ENCODE measurements at places on chromosomes 1 and 21.
A peak's percentile ranks its signal among the peaks of the same experiment; 100 is the strongest.

DNA sequence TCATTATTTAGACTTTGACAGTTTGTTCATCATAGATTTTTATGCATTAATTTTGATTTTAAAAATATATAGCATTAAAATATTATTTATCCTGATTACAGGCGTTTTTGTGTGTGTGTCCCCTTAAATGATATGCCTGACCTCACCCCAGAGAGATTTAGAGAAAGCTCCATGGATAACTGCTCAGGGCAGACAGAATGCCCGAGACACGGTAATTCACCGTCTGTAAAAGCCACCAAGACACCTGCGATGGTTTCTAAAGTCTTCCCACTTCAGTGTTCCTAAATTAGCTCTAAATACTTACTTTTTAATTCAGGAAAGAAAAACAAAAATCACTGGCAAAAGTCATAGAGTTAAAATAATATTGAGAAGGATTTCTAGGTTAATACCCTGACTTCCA, 350.6 kb upstream of the RUNX1 start:
- no peak for DNase-seq

DNA sequence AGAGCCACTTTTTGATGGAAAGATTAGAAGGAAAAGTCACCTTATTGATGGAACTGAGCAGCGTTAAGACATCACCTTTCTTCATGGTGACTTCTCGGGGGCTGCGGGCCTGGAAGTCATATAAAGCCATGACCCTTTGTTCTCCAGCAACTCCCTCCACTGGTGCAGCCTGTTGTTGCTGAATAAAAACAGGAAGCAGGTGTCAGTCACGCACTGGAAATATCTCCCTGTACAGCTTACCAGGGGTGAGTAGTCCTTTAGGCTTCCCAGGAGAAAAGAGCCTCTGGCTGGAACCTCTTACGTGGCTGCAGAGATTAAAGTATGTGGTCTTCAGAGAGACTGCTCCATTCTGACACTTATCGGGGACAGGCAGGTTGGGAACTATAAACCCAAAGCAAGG, 31.9 kb downstream of the SPTA1 start:
- DNase-seq = no peak

DNA sequence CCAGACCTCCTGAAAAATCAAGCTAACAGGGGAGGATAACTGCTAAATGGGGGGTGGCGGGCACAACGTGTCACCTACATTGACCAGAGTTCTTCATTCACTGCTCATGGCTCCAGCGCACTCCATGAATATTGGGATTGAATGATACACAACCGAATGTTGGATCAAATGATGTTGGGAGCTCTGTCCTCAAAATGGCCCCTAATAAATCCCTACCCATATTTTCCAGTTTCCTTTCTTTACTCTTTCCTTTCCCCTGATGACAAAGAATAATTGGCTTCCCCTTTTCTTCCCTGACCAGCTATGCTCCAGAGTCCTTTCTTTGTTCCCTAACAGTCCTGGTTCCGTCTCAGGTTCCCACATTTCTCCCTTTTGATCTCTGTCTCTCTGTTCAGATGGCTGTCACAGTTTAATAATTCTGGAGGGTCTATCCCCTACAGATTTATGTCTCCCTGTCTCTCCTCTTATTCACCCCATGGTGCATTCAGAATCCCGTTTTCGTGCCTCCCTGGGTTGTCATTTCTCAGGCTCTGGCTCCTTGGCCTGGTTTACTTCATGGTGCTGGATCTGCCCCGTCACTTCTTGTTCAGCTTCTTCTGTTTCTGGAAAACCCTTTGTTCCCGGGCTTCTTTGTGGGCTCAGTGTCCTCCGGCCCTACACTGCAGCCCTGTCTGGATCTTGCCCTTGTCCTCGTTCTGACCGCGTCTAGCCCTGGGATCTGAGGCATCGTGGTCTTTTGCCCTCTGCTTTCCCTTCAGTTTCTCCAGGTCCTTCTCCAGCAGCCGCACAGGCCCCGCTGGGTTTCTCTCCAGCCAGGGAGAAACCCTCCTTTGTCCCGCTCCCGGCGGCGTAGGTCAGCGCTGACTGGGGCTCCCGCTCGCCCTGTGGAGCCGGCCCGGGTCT, 78.3 kb downstream of the NDUFS5 start:
- peak; percentile 45 for DNase-seq

DNA sequence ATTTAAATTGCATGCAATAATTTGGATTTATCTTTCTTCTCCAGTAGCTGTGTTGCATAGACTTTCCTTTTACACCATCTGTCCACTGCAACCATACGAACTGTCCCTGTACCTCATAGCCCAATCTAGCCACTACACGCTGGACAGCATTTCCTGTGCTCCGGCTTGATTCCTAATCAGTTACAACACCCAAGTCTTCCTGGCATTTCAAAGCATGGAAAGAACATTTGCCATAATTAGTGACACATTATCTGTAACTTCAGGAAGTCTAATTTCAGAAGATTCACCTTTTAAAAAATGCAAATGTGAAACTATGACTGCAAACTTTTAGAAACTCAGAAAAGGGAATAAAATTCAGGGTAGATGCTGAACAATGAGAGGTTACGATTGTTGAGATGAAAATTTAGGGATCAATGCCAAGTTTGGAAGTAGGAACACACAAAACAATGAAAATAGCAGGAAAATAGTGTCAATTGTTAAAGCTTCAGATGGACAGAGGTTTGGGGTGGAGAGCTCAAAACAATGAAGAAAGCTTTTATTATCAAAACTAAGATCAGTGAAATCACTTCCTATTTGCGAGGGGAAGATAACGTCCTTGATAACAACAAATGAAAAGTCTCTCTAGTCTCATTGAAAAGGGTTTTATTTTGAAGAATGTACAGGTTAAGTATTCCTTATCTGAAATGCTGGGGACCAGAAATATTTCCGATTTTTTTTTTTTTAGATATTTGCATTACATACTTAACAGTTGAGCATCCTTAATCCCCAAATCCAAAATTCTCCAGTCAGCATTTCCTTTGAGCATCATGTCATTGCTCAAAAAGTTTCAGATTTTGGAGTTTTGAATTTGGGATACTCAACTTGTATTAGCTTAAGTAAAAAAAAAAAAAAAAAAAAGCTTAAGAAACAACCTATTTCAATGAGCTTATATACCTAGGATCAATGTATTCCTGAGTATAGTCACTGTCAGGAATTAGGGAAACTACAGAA, 107.3 kb downstream of the FNBP1L start:
- no peak for DNase-seq

GRCh38 chr21:30652891-30653290, 10.2 kb downstream of the KRTAP20-3 start:
- no peak for DNase-seq

DNA sequence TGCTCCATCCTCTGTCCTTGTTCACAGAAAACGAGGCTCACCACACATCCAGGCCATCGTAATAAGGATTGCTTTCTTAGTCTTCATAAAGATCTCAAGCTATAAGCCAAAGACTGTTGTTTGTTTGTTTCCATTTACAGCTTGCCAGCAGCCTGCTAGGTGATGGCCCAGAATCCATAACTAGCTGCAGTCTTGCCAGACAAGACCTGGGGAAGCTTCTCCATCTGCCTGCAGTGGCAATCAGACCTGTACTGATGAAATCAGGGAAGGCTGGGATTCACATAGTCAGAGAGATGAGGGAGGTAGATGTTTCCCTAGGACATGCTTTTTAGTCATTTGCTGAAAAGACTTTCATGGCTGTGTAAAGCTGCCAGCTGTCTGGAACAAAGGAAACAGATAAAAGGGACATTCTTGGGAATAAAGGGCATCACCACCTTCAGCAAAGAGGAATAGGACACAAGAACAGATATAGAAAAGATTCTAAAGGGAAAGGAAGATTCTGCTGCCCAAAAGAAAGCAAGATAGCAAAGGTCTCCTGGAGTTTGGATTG, 51.0 kb downstream of the MT1HL1 start:
- no peak for DNase-seq

GRCh38 chr1:3879787-3880428, 20.2 kb downstream of the C1orf174 start:
- no peak for DNase-seq

DNA sequence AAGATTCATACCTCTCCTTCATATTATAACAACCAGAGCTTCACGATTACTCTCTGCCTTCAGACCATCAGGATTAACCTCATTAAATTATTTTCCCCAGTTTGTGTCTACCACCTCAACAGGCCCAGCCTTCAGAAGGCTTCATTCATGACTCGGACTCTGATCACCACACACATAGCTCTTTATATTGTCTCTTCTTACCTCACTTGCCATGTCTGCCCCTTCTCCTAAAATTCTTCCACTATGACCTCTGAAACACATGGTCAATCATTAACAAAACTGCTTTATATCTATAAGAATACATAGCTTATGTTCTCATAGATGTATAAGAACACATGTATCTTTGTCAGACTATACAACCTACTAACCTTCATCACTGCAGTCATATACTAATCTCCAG, 79.8 kb downstream of the USP1 start:
- no peak for DNase-seq

GRCh38 chr1:216815260-216816131, 92.3 kb upstream of the ESRRG start:
- peak; percentile 53 for DNase-seq

GRCh38 chr1:203778146-203778545, 13.2 kb downstream of the LAX1 start:
- DNase-seq = no peak

- no peak for DNase-seq
Observed at GRCh38 chr1:227749225-227749624, 14.0 kb downstream of the SNAP47 start.

DNA sequence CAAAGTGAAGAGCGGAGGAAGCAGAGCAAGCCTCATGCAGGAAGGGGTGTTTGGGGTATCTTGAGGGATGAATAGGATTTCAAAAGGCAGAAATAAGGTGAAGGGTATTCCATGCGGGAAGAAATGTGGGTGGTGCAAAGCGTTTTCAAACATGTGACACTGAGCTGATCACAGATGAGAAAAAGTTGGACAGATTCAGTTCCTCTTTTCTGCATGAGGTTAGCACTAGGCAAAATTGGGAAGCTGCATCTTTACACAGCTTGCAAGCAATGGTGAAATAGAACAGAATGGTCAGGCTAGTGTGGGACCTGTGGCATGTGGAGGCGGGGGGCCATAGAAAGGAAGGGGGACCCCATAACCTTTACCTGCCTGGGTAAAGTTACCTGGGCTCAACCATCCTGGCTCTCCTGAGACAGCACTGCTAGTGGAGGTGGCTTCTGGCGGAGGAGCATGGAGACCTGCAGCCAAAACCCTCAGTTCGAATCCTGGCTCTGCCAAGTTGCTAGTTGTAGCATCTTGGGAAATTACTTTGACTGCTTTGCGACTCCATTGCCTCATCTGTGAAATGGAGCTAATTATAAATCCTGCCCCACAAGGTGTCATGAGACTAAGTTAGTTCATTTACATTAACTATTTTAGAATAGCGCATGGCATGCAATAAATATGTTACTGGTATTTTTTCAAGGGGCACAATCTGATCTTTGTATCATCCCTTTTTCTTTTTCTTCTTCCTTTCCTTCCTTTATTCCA, 16.4 kb downstream of the KCNA10 start:
- DNase-seq = no peak

DNA sequence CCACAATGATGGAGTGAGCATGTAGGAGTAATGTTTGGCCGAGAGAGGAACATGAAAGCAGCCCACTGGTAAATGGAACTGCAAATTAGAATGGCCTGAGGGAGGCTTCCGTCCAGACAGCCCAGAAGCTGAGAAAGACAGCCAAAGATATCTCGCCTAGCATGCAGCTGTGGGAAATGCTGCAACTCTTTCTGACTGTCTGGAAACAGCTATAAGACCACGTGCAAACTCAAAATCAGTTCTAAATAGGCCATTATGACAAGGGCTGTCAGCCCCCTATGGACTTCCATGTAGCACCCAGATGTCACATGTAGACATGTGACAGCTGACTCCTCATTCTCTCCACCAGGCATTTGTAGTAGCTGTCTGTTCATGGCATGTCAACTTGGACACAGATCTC, 62.9 kb upstream of the ATP1A1 start:
- no peak for DNase-seq

GRCh38 chr1:83545066-83545862, 453.7 kb downstream of the TTLL7 start:
- DNase-seq = no peak

- no peak for DNase-seq
Observed at GRCh38 chr1:26168410-26169197, at the start of gene C1orf232. Gene C1orf232, minus strand, starts transcription at chr1:26168963. Its CDS starts 464 bp downstream, at chr1:26168499.

GRCh38 chr1:63675420-63675931, 82.3 kb downstream of the PGM1 start:
- DNase-seq = peak; percentile 80

DNA sequence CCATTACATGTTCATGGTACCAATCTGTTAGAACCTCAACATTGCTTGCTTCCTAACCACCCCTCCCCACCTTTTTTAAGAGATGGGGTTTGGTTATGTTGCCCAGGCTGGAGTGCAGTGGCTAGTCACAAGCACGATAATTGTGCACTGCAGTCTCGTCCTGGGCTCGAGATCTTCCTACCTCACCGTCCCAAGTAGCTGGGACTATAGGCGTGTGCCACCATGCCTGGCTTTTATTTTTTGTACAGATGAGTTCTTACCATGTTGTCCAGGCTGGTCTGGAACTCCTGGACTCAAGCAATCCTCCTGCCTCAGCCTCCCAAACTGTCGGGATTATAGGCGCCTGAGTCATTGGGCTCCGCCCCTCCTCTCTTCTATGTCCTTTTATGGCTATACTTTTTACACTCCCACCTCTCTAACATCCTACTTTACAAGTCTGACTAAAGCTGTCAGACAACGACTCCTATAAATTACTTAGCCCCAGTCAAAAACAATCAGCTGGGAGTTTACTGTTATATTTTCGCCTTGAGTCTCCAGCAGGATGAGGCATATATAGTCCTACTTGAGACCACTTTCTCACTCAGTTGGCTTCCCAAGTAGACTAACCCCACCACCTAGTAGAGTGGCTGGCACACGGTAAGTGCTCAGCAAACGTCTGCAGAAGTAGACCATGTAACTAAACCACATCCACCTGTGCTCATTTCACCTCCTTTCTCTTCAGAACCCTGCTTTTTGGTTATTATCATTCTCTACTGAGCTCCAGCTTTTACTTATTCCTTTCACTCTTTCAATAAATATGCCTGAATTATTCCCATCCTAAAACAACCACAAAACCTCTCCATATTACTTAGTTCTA, 13.8 kb downstream of the ENSA start:
- peak; percentile 19 for DNase-seq

DNA sequence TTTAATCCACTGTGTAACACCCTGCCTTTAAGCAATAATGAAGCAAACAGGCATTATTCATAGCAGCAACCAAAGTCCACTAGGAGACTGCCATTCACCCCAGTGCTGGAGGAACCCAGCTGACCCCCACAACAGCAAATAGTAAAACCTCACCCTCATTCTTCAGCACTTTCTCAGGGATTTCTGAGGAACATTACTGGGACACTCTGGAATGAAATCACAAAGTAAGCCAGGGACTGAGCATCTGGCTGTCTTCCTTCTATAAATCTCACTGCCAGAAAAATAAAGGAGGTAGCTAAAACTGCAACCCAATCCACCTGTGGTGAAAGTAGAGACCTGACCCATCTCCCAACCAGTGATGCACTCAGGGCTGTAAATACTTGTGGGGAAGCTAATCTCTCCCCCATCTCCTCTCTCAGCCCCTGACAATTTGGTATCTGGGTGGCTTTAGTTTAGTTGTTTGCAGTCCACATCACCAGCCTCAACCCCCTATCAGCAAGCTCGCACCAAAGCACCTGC, 47.1 kb downstream of the COL6A1 start:
- peak; percentile 84 for DNase-seq
